ENCODE measurements at places on chromosomes 16 and 17.

- DNase-seq, result no peak
These were observed 44.7 kb downstream of the CRISPLD2 start for GRCh38 chr16:84864326-84864955.

DNA sequence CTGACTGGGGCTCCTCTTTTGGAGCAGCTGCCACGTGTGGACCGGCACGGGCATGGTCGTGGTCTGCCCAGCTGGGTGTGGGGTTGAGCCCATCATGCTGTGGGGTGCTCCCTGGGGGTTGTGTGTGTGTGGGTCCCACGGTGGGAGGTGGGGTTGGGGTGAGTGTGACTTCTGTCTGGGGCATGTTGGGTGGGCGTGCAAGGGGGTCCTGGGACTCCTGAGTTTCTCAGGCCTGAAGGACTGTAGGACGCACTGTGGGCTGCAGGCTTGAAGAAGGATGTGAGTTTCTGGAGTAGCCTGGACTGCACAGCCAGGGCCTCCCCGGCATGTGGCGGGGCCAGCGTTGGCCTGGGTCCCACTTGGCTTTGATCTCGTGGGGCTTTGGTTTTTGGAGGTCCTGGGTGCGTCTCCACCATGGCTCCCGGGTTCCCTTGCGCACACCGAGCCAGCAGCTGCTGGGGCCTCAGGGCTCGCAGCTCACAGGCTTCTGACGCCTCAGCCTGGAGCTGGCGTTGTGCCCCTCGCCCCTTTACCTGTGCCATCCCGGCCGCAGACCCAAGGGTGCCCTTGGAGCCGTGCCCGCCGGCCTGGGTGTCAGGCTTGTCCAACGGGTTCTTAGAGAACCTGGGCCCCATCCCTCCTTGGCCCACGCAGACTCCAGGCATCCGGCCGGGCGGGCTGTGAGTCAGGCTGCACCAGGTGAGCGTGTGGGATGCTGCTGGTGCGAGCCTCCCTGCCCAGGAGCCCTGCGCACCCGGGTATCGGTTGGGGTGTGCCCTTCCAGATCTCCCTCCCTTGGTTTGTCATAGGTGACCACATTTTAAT is 34.4 kb upstream of the ZNF750 start:
- no peak for DNase-seq

DNA sequence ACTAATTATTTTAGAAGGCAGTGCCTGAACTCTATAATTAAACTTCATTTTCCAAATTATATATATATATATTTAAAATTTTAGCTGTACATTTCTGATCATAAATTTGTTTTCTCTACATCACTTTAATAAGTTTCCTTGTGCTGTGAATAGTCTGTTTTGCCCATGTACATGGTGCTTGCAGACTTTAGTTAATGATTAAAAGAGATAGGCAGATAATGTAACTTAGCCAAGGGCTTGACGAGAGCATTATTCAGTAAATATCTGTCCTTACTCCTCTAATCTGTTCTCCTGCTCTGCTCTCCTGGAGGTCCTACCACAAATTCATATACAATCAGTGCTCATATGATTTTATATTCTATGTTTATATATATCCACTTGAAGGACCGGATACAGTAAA is 595.2 kb upstream of the KIF2B start:
- peak; percentile 30 for DNase-seq

- no peak for DNase-seq
These were observed 333.6 kb upstream of the TBX2 start for GRCh38 chr17:61066062-61066461.

GRCh38 chr17:40931311-40931710 is 6.1 kb downstream of the KRT23 start:
- DNase-seq, result no peak

GRCh38 chr17:82679586-82680465 is 18.7 kb downstream of the RAB40B start:
- DNase-seq, result no peak

GRCh38 chr17:62823111-62823893 is 15.2 kb upstream of the MARCHF10 start:
- peak; percentile 87 for DNase-seq

DNA sequence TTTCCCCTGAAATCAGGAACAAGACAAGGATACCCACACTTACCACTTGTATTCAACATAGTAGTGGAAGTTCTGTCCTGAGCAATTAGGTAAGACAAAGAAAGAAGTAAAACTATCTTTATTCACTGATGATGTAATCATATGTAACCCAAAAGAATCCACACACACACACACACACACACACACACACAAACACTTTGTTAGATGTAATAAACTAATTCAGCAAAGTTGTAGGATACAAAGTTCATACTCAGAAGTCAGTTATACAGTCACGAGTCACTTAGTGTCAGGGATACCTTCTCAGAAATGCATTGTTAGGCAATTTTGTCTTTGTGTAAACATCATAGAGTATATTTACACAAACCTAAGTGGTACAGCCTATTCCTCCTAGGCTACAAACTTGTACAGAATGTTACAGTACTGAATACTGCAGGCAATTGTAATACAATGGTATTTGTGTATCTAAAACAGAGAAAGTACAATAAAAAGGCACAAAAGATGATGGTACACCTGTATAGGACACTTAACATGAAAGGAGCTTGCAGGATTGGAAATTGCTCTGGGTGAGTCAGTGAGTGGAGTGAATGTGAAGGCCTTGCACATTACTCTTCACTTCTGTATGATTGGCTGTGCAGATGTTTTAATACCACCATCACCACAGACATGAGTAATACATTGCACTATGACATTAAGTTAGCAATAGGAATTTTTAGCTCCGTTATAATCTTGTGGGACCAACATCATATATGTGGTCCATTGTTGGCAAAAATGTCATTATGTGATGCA is 370.1 kb downstream of the ZFHX3 start:
- peak; percentile 20 for DNase-seq

GRCh38 chr16:30355954-30356308 is 823 bp upstream of the CD2BP2 start:
- no peak for DNase-seq

DNA sequence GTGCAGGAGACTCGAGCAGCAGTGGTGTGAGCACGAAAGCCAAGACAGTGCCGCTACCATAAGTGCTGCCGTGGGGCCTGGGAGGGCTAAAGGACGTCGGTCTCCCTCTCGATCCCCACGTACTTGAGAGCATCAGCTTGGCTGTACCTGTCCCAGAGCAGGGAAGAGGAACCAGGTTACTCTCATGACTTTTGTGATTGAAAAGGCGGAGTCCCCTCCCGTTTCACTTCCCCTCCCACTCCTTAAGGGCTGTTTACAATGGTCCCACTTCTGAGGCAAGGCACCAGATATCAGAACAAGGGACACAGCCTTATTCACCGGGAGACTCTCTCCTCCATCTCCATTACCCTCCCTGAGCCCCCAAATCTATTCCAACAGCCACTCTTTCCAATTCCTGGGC is 20.1 kb downstream of the CNTNAP1 start:
- no peak for DNase-seq

- DNase-seq, result no peak
These were observed 600.5 kb upstream of the RBFOX1 start for GRCh38 chr16:6732166-6732565.

DNA sequence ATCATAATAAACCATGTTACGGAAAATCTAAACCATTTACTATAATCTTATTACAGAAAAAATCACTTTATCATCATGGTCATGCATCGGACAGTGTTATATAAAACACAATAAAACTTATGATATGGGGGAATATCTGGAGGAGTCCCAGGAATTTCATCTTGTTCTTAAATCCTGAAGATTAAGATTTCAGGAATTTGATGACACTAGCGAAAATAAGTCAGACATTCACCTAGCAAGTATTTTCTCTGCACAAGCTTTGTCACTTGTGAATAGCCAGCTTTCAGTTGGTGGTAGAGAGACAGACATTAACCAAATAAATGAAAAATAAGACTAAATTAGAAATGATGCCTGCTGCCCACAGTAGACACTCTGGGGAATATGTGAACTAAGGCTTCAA is 410.0 kb downstream of the RBFOX1 start:
- DNase-seq, result no peak

DNA sequence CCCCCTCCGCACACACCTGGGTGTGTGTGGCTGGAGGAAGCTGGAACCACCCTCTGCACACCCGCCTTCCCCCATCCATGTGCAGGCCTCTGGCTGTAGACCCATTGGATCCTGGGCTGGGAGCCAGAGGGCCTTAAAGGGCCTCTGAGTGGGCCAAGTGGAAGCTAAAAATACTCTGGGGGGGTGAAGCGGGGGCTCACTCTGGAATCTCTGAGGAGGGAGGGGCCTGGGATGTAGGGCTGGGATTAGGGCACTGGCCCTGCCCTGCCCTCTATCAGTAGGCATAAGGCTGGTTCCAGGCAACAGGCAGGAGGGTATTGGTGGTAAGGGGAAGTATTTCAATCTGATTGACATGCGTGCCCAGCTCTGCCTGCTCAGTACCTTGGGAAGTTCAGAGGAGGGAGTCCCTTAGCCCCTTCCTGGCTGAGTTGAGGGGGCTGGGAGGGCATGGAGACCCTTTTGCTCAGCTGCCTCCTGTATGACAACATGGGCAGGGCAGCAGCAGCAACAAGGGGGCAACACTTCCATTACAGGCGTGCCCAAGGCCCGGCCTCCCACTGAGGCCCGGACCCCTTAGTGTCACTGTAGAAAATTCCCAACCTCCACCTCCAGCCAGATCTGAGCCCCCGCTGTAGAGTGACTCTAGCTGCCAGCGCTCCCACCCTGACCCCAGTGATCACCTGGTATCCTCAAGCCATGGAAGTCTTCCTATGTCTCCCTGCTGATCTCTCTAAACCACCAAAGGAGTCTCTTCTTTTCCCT is 5.2 kb downstream of the ITGA3 start:
- DNase-seq, result peak; percentile 78

- peak; percentile 14 for DNase-seq
These were observed at the start of gene NAGS for GRCh38 chr17:44004077-44004760. NAGS (plus strand) TSS chr17:44004622; CDS start chr17:44004664, 42 bp downstream.

DNA sequence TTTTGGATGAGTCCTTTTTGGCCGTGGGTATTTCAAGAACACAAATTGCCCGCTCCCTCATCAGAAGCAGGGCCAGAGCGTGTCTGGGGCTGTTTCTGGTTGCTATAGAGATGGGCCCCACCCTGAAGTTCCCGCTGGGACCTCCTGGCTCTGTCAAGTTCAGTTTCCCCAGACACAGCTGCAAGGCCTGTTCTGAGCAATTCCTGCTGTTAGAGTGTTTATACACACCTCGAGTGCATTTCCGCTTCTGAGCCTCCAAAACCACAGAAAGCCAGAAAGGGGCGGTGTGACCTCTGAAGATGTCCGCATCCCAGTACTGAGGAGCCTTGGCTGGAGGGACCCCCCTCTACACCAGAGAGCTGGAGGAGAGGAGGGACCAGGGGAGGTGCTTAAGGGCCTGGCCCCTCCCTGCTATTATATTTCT is 9.3 kb upstream of the WBP2 start:
- DNase-seq, result no peak

- DNase-seq, result peak; percentile 79
These were observed 959 bp downstream of the SSH2 start for GRCh38 chr17:29929006-29929532.

GRCh38 chr16:67606632-67607031 is 38.3 kb upstream of the CARMIL2 start:
- DNase-seq, result no peak

DNA sequence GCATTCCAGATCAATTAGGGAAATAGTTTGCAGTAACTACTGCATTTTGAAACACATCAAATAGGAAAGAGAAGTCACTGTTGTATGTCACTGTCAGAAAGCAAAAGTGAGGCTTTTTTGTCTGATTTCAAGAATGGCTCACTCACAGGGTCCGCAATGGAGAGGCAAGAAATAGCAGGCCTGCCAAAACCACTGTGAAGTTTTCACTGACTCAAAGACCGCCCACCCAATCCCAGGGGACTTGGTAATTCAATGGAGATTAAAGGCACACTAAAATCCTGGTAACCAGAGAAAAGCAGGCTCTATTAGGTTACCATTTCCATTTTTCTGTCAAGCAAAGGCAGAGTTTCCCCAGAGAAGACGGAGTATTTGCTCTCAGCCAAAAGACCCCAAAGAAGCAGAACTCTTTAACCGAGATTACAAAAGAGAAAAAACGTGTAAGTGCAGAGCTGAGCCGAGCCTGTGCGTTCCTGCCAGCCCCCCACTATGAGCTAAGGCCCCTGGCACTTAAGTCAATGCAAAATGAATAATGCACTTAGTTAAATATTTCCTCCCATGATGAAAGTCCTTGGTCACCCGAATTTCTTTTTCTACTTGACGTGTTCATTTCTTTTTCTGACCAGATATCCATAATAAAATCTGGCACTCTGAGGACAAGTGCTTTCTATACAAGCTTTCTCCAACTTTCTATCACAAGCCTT is 57.0 kb downstream of the FOXL1 start:
- DNase-seq, result no peak

DNA sequence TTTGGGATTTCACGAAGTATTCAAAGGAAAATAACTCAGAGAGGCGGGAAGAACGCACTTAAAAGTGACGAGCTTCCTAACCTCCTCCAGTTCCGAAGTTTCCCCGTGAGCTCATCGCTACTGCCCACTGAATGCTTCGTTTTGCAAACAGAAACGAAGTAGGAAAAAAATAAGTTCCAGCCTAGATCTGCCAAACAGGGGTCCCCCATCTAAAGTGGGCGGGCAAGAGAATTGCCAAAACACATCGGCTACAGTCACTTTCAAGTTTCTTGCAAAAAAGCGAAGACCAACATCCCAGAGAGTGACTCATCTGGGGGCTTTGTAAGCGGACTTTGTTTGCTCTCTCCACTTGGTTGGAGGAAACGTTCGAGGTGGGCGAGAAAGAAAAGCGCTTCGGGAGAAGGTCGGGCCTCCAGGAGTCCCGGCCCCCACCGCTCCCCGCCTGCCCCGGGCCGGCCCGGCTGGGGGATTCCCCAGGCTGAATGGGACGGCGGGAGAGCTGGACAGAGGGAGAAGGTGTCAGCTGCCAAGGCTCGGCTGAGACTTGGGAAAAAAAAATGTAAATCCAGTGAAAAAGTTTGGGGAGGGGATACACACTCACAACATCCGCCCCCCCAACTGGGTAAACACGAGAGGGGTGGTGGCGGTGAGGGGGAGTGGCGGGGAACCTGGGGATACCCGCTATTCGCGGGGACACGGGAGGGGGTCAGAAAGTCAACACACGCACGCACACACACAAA is 1.0 kb downstream of the VEZF1 start:
- peak; percentile 75 for DNase-seq
